ENCODE measurements at places on chromosomes 1 and 21. TPM values are rescaled to one million over a fixed set of nuclear protein-coding genes. Genes with fewer than 3 reads are reported as not detected.

- peak; percentile 67 for ATAC-seq
Observed at GRCh38 chr1:151457911-151458801, 1.1 kb downstream of the POGZ start.

DNA sequence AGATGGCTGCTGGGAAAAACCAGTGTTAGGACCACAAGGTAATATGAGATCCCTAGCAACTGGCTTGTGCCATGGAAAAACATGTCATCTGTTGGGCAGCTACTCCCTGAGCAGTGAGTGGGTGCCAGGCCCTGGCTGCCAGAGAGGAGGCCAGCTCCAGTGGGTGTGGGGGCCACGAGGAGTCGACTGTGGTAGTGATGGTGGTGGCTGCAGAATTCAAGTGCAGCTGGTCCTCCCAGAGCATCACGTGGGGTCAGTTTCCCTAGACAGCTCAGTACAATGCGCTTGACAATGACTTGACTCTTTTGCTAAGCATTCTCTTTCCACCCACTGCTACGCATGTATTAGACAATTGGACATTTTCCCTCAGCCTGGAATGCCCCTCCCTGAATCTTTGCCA is 14.5 kb upstream of the CDC42 start:
- no peak for ATAC-seq

- no peak for ATAC-seq
Observed at GRCh38 chr1:214464445-214465287, 86.7 kb downstream of the PTPN14 start.

GRCh38 chr1:38667626-38668025 is 191.9 kb downstream of the RRAGC start:
- no peak for ATAC-seq

DNA sequence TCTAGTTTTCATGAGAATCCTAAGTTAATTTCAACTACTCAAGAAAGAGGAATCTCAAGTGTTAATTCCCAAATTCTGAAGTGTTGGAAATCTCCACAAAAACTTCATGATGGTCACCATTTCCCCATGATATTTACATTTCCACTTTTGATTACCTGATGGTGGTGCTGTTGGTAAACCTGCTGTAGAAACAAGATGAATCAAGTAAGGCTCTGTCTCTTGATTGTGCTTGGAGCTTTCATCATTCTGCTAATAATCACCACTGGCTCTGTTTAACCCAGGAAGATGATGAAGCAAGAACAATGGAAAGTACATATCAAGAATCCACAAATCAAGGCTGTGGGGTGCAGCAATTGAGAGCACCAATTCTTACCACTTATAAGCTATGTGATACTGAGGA is 77.8 kb downstream of the C4BPA start:
- ATAC-seq = peak; percentile 37

- no peak for ATAC-seq
Observed at GRCh38 chr1:170853867-170854266, 81.5 kb upstream of the MROH9 start.

DNA sequence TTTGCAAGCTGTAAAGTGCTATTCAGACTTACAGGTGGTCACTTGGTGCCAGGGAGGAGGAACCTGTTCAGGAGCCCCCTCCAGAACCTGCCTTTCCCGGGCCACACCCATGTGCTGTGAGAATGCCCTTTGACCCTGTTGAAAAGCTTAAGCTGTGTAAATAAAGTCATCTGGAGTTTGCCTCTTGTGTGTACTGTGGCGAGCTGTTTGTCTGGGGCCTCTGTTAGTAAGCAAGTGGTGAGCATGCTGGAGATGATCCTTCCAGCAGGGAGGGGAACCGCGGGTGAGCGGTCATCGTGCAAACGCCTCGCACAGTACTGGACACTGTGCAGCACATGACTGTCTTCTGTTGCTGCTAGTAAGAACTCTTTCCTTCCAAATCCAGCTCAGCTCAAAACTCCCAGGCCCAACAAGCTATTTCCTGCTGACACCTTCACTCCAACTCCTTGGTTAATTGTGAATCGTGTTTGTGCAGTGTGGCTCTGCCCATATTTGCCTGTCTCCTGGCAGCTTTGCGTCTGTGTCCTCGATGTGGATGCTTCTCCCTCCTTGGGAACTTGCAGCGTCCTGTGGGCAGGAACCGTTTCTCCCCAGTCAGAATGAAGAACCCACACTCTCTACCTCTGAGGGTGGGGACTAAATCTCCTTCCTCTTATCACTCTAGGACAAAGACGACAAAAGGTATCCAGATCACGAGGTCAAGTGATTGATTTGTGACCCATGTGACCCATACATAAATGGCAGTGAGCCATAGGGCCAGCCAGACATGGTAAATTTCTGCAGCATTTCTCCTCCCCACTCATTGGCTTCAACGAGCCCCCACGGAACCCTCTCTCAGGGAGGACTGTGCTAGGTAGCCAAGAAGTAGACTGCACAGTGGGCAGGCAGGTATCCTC is 13.9 kb upstream of the BTG2 start:
- ATAC-seq = peak; percentile 41

DNA sequence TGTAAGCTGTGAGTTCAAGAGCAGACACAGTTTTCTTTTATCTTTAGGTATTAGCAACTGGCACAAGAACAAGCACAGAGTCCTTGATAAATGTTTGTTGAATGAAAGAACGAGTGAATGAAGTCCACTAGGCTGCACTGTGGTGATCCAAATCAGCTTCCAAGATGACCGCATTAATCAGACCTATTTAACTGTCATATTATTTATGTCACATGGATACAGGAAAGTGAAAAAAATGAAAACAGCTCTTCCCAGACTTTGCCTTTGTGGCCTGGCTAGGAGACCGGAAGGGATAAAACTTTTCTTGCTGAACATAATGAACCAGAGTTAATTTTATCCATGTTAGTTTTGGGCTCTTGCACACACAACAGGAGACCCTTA is 261.3 kb downstream of the TNR start:
- ATAC-seq = no peak

- ATAC-seq = no peak
Observed at GRCh38 chr1:176799327-176799726, 336.4 kb downstream of the PAPPA2 start.

GRCh38 chr21:38985568-38986378 is 180.0 kb downstream of the ETS2 start:
- peak; percentile 47 for ATAC-seq

- no peak for ATAC-seq
Observed at GRCh38 chr1:235265900-235266299, 62.1 kb downstream of the ARID4B start.

DNA sequence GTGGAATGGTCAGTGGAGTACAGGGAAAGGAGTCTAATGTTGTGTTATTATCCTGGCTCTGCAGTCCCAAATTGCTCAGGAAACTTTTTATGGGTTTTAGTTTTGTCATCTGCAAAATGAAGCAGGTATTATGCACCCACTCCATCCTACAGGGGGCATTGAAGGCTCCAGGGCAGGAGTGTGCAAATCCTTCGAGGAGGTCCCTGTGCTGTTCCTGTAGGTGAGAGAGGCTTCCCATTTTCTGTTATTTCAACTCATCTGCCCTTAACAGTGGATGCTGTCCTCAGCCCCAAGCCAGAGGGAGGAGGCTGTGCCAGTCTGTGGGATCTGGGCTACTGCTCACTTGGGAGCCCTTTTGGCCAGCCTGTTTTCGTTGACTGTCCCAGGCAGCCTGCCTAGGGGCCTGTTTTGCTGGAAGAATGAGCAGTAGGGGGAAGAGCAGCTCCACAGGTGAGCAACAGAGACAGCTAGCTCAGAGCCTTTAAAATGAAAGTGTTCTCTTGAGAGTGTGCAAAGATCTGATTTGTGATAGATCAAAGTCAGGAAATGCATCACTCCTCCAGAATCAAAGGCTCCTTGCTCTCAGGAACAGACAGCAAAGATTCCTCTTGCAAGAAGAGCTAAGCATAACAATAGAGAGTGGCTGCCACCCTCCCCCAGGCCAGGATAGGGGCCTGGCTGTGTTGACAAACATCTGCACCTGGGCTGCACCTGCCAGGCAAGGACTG is 317.6 kb upstream of the PROX1 start:
- ATAC-seq = no peak

The DMBX1 gene
- total RNA-seq = not detected

The C1QTNF12 gene
- total RNA-seq = 3.9 TPM

The NOS1AP gene
- total RNA-seq = 1.4 TPM

The TSPEAR gene
- total RNA-seq = 0.08 TPM

The PRDM16 gene
- 0.44 TPM for total RNA-seq

The PRRX1 gene
- 2.9 TPM for total RNA-seq

The LYSMD1 gene
- total RNA-seq = 5.0 TPM

The VHLL gene
- not detected for total RNA-seq

The UBL4B gene
- not detected for total RNA-seq

Data from esophagus mucosa (tissue), 1 donor.